ENCODE measurements at places on chromosomes 4 and X. TPM values are rescaled to one million over a fixed set of nuclear protein-coding genes. Genes with fewer than 3 reads are reported as not detected.

- no peak for DNase-seq
- peaks cover 15% of the 10 kb centered on the region for H3K4me1 ChIP-seq
- no peak overlapping the region for H3K4me3 ChIP-seq
- peaks cover 60% of the 10 kb centered on the region for H3K27me3 ChIP-seq
Measured at GRCh38 chr4:127781300-127782024, 660 bp upstream of the HSPA4L start.

DNA sequence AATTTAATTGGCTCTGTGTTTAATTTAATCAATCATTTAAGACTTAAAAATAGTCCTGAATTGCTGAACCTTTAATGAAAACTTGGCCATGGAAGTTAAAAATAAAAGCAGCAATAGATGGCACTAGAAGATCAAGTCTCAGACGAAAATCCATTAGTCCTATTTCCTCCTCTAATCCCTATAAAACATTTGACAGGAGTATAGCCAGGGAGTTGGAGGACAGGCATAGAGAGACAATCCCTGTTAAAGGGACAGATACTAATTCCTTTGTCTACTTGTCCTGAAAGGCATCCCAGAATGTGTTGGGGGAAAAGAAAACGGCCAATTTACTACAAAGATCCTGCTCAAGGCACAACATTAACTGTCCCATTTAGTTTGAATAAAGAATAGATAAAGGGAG, 276.3 kb upstream of the TACR3 start:
- no peaks in the 10 kb centered on the region for H3K27me3 ChIP-seq
- no peak overlapping the region for H3K27ac ChIP-seq
- no peaks in the 10 kb centered on the region for H3K4me1 ChIP-seq
- no peaks in the 10 kb centered on the region for H3K36me3 ChIP-seq

GRCh38 chr4:69881173-69881773, 21.3 kb upstream of the SULT1E1 start:
- H3K27ac ChIP-seq, result no peak overlapping the region
- H3K27me3 ChIP-seq, result no peaks in the 10 kb centered on the region
- DNase-seq, result peak; percentile 39
- H3K4me3 ChIP-seq, result no peak overlapping the region
- H3K36me3 ChIP-seq, result no peaks in the 10 kb centered on the region

DNA sequence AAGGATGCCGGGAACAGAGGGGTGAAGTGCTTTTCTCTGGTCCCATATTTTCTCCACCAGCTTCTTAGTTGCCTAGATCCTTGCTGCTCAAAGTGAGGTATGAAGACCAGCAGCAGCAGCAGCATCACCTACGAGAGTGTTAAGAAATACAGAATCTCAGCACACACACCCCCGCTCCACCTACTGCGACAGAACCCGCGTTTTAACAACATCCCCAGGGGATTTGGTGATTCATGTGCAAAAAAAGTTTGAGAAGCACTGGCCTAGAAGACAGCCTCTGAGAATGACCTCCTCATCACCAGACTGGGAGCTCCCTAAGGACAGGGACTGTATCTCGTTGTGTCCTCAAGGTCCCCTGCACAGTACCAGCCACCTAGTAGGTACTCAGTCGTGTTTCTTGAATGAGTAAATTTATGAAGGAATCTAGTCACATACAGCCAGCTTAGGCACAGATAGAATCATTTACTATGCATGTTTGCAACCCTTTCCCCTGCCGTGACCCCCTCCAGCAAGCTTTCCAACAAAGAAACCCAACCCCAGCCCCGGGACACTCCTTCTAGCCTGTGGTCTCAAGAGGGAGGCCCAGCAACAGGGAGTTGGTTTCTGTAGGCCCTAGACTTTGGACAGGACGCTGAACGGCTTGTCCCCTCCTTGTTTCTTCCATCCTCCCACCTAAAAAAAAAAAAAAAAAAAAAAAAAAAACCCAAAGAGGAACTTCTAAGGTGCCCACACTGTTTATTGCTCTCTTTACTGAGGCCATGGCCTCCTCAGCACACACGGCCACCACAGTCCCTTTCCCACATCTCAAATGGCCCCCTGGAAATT, 21.5 kb downstream of the RTL5 start:
- no peak for DNase-seq
- no peaks in the 10 kb centered on the region for H3K27me3 ChIP-seq
- no peak overlapping the region for H3K27ac ChIP-seq
- H3K4me3 ChIP-seq, result no peak overlapping the region
- H3K36me3 ChIP-seq, result no peaks in the 10 kb centered on the region

GRCh38 chr4:181637186-181638105, 605.8 kb upstream of the TENM3 start:
- H3K4me3 ChIP-seq, result no peak overlapping the region
- no peak for DNase-seq
- no peaks in the 10 kb centered on the region for H3K36me3 ChIP-seq
- no peaks in the 10 kb centered on the region for H3K27me3 ChIP-seq
- H3K27ac ChIP-seq, result no peak overlapping the region
- H3K4me1 ChIP-seq, result no peaks in the 10 kb centered on the region

- DNase-seq, result no peak
- no peaks in the 10 kb centered on the region for H3K36me3 ChIP-seq
- H3K4me3 ChIP-seq, result no peak overlapping the region
- H3K27ac ChIP-seq, result no peak overlapping the region
- no peaks in the 10 kb centered on the region for H3K27me3 ChIP-seq
Measured at GRCh38 chr4:185743722-185744487, 68.1 kb downstream of the SORBS2 start.

DNA sequence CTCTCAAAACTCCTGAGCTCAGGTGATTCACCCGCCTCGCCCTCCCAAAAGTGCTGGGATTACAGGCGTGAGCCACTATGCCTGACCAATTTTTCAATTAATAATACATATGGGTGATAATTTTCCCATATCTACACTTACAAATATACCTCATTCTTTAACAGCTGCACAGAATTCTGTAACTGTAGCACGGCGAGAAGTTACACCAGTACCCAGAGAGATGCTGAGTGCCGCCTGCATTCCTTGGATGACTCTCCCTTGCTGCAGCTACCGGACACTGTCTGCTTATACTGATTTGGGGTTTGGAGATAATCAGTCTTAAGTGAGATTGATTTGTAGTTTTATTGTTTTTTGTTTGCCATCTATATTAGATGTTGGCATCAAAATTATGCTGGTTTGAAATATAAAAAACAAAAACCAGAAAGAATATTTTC, 5.8 kb downstream of the TIFA start:
- H3K36me3 ChIP-seq, result peaks cover 27% of the 10 kb centered on the region
- H3K4me1 ChIP-seq, result peaks cover 45% of the 10 kb centered on the region
- no peak for DNase-seq
- H3K27me3 ChIP-seq, result no peaks in the 10 kb centered on the region
- H3K27ac ChIP-seq, result no peak overlapping the region
- peak overlapping the region; percentile 49 for H3K4me3 ChIP-seq

GRCh38 chr4:52640808-52641565, 18.1 kb downstream of the USP46 start:
- H3K4me1 ChIP-seq, result no peaks in the 10 kb centered on the region
- DNase-seq, result no peak
- H3K27me3 ChIP-seq, result no peaks in the 10 kb centered on the region
- H3K36me3 ChIP-seq, result no peaks in the 10 kb centered on the region

DNA sequence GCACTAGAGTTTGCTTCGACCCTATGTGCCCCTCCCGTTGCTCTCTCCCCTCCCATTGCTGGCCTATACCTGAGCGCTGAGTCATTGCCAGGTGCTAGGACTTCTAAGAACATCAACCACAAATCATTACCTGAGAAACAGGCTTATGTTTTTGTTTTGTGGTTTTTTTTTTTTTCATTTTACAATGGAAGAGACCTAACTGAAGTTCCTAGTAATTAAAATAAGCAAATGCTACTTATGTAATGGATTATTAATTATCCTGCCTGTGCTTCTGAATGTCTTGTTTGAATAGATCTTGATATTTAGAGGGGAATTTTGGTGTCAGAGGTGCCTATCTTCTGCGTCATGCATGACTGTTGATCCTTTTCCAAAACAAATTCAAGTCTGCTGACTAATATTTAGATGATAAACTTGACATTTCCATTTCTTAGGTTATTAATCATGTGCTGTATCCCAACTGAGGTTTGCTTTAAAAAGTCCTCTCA, 275.4 kb upstream of the CPEB2 start:
- H3K4me3 ChIP-seq, result no peak overlapping the region
- H3K4me1 ChIP-seq, result no peaks in the 10 kb centered on the region

- H3K4me1 ChIP-seq, result peaks cover 52% of the 10 kb centered on the region
- no peak for DNase-seq
- no peaks in the 10 kb centered on the region for H3K27me3 ChIP-seq
- H3K36me3 ChIP-seq, result peaks cover 6% of the 10 kb centered on the region
- peak overlapping the region; percentile 74 for H3K4me3 ChIP-seq
Measured at GRCh38 chr4:7045961-7046921, 3.1 kb downstream of the TADA2B start.

DNA sequence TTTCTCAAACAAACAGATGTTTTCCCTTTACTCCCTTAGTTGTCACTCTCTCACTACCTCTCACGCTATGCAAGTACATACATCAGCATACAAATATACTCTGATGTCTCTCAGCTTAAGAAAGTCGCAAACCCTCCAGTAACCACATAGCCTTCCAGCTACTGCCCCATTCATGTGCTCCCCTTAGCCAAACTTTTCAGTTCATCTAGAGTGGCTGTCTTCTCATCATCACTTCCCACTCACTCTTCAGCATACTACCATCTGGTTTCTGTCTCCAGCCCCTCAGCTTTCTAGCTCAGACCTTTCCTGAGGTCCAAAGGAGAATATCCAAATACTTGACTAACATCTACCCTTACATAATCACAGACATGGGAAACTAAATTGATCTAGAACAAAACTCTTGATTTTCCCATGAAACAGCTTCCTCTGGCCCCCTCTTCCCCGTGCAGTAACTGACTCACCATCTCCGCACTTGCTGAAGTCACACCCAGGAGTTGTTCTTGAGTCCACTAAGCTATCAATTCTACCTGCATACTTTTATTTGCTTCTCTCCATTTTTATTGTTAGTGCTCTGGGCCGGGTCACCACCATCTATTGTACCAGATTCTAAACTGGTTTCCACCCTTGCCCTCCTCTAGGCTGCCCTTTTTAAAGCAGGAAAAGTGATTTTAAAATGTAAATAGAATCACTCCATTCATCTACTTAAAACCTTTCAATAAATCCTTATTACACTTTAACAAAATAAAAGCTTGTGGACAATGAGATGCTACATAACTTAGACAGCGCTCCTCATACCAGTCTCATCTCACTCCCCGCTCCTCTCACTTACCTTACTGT, 57.2 kb downstream of the CASP6 start:
- no peaks in the 10 kb centered on the region for H3K27me3 ChIP-seq
- no peaks in the 10 kb centered on the region for H3K36me3 ChIP-seq
- peaks cover 57% of the 10 kb centered on the region for H3K4me1 ChIP-seq
- peak overlapping the region; percentile 76 for H3K27ac ChIP-seq

DNA sequence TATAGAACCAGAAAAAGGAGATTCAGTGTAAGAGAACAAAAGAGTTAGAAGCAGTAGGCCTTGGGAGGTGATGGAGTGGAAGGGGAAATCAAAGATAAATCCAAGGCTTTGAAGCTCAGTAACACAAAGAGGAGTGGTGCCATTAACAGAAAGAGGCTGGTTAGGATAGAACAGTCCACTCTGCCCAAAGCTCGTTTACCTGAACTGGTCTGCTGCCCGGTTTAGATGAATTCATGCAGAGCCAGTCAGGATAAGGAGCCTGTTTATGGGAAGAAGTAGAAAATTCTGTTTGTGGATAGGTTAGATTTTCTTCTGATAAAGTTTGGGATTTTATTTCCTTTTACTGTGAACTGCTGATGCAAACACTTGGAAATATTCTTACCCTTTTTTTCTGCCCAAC, 80.6 kb downstream of the HMGB2 start:
- H3K4me3 ChIP-seq, result no peak overlapping the region
- H3K27ac ChIP-seq, result no peak overlapping the region
- H3K36me3 ChIP-seq, result peaks cover 1% of the 10 kb centered on the region
- H3K4me1 ChIP-seq, result no peaks in the 10 kb centered on the region

DNA sequence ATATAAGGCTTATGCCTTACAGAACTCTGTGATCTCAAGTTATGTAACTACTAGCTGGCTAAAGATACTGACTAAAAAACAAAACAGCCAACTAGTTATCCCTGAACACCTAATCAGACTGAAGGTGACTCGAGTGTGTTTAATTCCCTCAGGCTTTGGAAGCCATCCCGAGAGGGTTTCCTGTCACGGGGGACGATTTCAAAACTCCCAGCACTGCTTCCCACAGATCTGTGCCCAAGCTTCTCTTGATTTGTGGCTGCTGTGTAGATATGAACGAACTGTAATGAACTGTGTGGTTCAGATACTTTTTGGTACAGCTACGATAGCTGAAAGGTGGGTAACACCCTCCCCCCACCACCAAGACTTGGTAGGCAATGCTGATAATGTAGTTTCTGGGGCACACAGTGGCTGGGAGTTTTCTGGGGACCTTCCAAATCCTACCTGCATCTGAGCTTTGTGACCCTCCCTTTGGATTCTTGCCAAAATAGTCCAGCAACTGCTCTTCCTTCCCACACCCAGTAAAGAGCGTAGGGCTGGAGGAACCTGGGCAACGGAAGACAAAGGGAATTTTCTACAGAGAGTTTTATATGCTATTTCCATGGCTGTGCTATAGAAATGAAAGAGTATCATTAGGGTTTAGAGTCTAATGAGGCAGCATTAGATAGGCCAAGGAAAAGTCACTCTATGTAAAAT, 148.8 kb downstream of the MGST2 start:
- H3K4me3 ChIP-seq, result no peak overlapping the region
- H3K4me1 ChIP-seq, result no peaks in the 10 kb centered on the region
- no peak for DNase-seq
- H3K36me3 ChIP-seq, result no peaks in the 10 kb centered on the region
- H3K27ac ChIP-seq, result no peak overlapping the region
- H3K27me3 ChIP-seq, result peaks cover 5% of the 10 kb centered on the region

- no peak overlapping the region for H3K27ac ChIP-seq
- H3K27me3 ChIP-seq, result no peaks in the 10 kb centered on the region
- peaks cover 11% of the 10 kb centered on the region for H3K36me3 ChIP-seq
- no peaks in the 10 kb centered on the region for H3K4me1 ChIP-seq
Measured at GRCh38 chrX:136047016-136047642, 61.9 kb downstream of the SLC9A6 start.

GRCh38 chrX:50430917-50431575, 39.6 kb downstream of the DGKK start:
- H3K27ac ChIP-seq, result no peak overlapping the region
- no peak overlapping the region for H3K4me3 ChIP-seq
- no peaks in the 10 kb centered on the region for H3K4me1 ChIP-seq

CT47B1 gene
- not detected for total RNA-seq

CLNK gene
- 0.67 TPM for total RNA-seq

SLC9B1 gene
- 1.7 TPM for total RNA-seq

BCOR gene
- 38.0 TPM for total RNA-seq

PABPC4L gene
- not detected for total RNA-seq

Data from CD4-positive, CD25-positive, alpha-beta regulatory T cell (primary cell).